ENCODE measurements at places on chromosomes 1 and 21.
A peak's percentile ranks its signal among the peaks of the same experiment; 100 is the strongest.

DNA sequence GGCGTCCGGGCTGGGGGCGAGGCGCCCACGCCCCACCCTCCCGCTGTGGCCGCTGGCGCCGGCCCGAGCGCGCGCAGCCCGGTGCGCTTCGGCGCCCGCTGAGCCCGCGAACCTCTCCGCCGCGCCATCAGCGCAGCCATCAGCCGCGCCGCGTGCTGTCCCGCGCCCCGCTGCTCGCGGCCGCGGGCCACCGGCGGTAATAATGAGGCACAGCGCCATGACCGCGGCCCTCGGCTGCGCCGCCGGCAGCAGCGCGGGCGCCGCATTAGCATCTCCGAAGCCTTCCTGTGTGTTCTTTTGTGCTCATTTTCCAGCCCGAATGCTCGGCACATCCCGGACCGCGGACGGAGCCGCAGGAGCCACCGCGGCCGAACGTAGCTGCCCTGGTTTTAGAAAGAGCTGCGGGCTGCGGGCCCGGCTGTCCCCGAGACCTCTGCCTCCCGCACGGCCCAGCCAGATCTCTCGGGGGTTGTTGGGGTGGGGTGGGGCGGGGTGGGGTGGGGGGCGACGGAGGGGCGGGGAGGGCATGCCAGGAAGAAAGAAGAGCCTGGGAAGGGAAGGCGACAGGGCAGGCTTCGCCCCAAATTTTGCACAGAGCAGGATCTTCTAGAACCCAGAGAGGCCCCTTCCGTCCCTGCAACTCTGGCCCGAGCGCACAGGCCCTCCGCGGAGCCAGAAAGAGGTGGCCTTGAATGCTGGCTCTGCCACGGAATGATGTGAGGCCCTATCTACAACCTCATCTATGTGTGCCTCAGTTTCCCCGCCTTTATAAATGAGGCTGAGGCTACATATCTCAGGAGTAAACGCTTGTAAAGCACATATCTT is 55.3 kb downstream of the RRAGC start:
- DNase-seq: peak; percentile 56

- no peak for DNase-seq
Measured at GRCh38 chr1:11943619-11944018, 9.1 kb downstream of the PLOD1 start.

DNA sequence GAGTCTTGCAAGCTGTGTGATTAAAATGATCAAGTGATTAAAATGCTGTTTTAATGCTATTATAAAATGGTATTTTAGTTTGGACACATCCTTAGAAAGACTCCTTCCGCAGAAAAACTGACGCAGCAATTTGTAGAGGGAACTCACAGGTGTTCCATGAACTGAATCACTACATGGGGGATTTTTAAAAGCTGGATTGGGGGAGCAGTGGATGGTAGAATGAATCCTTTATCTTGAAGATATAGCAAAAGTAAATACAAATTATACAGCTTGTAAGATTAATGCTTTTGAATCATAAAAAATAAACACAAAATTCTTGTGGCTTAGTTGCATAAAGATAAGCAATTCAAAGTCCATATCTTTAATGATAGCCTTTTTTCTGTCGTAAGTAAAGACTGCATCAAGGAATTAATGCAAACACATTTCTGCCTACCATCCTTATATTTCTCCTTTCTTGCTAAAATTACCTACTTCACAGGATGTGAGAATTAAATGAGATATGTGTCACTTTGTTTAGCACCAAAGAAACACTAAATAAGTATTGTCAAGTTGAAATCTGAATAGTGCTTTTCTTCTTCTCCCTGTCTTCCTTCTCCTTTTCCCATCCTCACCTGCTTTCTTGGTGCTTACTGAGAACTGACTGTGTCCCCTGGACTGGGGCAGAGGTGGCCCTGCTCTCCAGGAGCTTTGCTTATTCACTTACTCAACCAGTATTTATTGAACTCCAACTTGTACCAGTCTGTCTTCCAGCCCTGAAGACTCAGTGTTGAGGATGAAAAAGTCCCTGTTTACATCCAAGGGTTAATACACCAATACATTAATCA is 61.5 kb upstream of the F3 start:
- no peak for DNase-seq

DNA sequence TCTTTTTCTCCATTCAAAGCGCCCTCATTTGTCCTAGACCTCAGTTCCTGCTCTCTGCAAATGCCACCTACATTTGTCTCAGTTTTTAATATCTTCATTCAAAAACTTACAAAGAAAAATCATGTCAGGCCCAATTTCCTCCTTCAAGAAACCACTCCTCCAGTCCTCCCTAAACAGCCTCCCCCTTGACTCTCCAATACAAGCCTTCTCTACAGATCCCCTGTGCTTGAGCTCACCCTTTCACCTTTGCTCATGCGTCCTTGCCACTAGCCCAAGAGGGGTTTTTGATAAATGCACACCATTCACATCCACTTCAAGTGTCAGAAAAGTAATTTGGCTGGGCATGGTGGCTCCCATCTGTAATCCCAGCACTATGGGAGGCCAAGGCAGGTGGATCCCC is 140.6 kb downstream of the RERE start:
- no peak for DNase-seq

- DNase-seq: no peak
Measured at GRCh38 chr21:35801391-35801790, 258.9 kb downstream of the SETD4 start.

GRCh38 chr21:34570313-34570712 is 44.6 kb downstream of the RCAN1 start:
- no peak for DNase-seq

- DNase-seq: no peak
Measured at GRCh38 chr1:25713961-25714360, 86.0 kb upstream of the SELENON start.

DNA sequence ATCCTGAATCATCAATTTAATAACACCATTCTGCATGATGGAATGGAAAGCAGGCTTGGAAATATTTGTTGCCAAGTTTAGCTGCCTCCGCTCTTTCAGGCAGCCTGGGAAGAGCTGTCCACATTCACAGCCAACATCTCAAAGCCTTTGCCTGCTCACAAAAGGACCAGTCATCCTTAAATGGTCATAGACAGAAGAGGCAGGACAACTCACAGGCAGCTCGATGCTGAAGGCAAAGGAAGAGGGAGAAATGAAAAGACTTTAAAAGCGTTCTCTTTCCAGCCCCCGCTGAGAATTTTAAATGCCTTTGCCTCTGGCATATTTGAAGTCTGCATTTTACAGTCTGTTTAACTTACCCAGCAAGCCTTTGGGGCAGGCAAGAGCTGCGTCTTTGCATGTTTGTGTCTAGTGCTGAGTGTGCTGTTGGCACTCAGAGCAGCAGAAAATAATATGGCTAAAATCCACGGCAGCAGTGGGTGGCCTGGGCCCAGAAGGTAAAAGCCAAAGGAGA is 68.9 kb downstream of the NMNAT2 start:
- DNase-seq: peak; percentile 82

DNA sequence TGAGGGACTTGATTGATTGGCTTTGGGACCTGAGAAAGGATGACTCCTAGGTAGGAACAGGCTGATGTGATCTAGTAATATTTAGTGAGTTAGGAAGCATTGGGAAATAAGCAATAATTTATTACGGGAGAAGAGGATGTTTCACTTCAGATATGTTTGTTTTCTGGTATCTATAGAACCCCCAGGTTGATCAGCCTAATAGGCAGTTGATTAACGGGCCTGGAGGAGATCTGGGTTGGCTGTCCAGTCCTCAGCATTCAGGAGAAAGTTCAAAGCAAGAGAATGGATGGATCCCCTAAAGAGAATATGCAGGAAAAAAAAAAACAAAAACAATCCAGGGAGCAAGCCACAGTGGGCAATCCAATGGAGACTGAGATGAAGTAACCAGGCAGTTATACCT is 48.2 kb upstream of the AKT3 start:
- no peak for DNase-seq

DNA sequence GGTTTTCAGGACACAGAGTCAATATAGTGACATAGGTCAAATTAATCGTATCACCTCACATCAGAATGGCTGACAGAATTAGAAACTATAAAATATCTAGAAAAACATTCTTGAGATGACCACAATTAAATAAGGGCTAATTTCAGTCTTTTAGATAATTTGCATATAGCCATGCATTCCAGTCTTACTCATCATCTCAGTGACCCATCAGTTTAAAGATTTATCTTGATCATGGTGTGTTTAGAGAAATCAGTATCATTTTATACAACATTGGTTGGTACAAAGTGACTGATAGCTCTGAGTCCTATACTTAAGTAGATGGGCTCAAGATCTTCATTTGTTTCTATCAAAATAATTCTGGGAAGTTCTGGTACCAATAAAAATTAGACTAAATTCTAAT is 262.3 kb upstream of the SNX7 start:
- DNase-seq: no peak

DNA sequence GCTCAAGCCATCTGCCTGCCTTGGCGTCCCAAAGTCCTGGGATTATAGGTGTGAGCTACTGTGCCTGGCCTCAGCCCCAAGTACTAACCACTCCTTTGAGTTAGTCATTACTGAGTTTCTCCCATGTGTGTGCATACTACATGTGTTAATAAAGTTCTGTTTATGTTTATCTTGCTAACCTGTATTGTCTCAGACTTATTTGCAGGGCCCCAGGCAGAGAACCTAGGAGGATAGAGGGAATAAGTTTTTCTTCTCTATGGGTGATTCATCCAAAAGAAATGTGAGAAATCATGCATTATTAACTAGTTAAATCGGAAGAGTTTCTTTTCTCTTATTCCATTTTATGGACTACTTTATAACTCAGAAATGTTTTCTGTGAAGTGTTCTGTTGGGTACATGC is 203.9 kb upstream of the CACYBP start:
- DNase-seq: no peak

- no peak for DNase-seq
Measured at GRCh38 chr1:178528953-178529335, 16.0 kb downstream of the TEX35 start.

- DNase-seq: peak; percentile 68
Measured at GRCh38 chr1:150621497-150622302, 7.7 kb downstream of the ENSA start.

GRCh38 chr1:161019751-161020495 is 1.0 kb downstream of the F11R start:
- peak; percentile 21 for DNase-seq

GRCh38 chr1:159250638-159251216 is 46.1 kb downstream of the ACKR1 start:
- no peak for DNase-seq

GRCh38 chr1:16093611-16094010 is 20.2 kb upstream of the FAM131C start:
- DNase-seq: no peak

- DNase-seq: no peak
Measured at GRCh38 chr1:27992276-27992675, 32.5 kb downstream of the XKR8 start.

Measured in AG20443 (cell line).